ENCODE measurements at places on chromosomes 2 and 18.

- no peak for DNase-seq
Measured at GRCh38 chr2:59787095-59787494, 766.4 kb downstream of the BCL11A start.

DNA sequence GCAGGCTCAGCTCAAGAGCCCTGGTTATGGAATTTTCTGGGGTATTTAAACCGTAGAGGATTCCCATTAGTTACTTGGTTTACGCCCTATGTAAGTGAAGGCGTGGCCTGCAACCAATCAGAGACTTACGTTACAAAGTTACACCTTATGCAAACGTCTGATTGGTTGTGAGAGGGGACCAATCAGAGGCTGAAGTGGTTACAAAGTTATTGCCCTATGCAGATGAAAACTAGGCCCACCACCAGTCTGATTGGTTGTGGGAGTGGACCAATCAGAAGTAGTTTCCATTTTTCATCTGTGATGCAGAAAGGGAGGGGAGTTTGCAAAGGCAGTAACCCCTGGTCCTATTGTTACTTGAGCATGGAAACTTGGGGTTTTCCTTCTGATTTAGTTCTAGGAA lies 49.1 kb downstream of the DLGAP1 start:
- peak; percentile 4 for DNase-seq

DNA sequence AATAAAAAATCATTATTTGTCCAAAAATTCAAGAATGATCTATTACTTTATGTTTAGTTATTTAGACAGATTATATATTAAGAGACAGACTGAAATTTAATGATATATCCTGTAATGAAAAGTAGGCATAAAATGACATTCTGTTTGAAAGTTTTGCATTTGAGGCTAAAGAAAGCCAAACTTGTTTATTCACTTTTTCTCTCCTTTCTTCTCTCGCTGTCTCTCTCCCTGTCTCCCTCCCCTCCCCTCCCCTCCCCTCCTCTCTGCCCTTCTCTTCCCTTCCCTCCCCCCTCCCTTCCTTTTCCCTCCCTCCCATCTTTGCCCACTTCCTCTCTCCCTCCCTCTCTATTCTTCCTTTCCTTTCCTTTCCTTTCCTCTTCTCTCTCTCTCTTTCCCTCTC lies 270.6 kb downstream of the MYT1L start:
- DNase-seq = no peak

- no peak for DNase-seq
Measured at GRCh38 chr2:212158081-212158480, 380.5 kb downstream of the ERBB4 start.

GRCh38 chr2:14524041-14524802 lies 108.3 kb upstream of the LRATD1 start:
- no peak for DNase-seq

- DNase-seq = no peak
Measured at GRCh38 chr2:153169609-153170008, 309.0 kb downstream of the RPRM start.

GRCh38 chr18:5414546-5414945 lies 119.0 kb upstream of the ZBTB14 start:
- DNase-seq = no peak

Data from Jurkat, Clone E6-1 (cell line).